A549 treated with Mapracorat at 1 μM for 4 hours (cell line): ENCODE measurements at places on chromosomes 1 and 21. TPM values are rescaled to one million over a fixed set of nuclear protein-coding genes. Genes with fewer than 3 reads are reported as not detected.

Gene ATP1A4
- not detected in 5 replicates for total RNA-seq

Gene NFASC
- total RNA-seq = 1.1 to 1.8 TPM (median 1.5 TPM) in 5 replicates

Gene KLF17
- total RNA-seq = 0.41 to 0.61 TPM (median 0.48 TPM) in 5 replicates

Gene PLEKHA6
- 23.4 to 33.5 TPM (median 30.9 TPM) in 5 replicates for total RNA-seq

Gene B3GALT2
- total RNA-seq = not detected in 5 replicates

Gene PADI2
- 0.86 to 1.1 TPM (median 1.0 TPM) in 5 replicates for total RNA-seq

Gene CYP4A11
- not detected in 5 replicates for total RNA-seq

Gene DNASE2B
- total RNA-seq = not detected in 5 replicates

Gene C1QTNF12
- 0.80 to 2.0 TPM (median 1.6 TPM) in 5 replicates for total RNA-seq

Gene FTCD
- not detected in 5 replicates for total RNA-seq

Gene PGLYRP3
- not detected in 5 replicates for total RNA-seq
